Activated T-helper 2 cell treated with anti-CD3 and anti-CD28 coated beads, Interferon-gamma antibody, Interleukin-2, Interleukin-4, amounts not matched to agents 10 μg/mL and 5 μg/mL and 100 μg/mL, durations not matched to agents 14 hours and 24 hours and 36 hours (primary cell): ENCODE measurements at places on chromosomes 4 and X.

DNA sequence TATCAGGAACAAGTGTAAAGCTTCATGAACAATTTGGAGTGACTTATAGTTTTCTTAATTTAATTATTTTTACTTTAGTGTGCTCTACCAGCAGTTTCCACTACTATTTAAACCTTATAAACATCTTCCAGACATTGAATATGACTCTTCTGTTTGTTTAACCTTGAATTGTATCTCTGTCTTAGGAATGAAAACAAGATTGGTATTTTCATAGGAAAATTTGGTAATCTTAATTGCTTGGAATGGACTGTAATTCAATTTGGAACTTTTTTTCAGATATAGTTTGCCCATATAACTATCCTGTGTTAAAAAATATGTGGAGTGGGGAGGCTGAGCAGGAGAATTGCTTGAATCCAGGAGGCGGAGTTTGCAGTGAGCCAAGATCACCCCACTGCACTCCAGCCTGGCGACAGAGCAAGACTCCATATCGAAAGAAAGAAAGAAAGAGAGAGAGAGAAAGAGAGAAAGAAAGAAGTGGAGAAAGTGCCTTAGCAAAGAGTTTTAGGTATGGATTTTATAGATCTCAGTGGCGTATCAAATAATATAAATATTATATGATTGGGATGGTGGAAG lies 242.4 kb downstream of the BMPR1B start:
- no peak for DNase-seq

- no peak for DNase-seq
Observed at GRCh38 chr4:37910091-37910486, 19.2 kb downstream of the TBC1D1 start.

GRCh38 chr4:75107755-75108612 lies 175.1 kb downstream of the PARM1 start:
- no peak for DNase-seq

DNA sequence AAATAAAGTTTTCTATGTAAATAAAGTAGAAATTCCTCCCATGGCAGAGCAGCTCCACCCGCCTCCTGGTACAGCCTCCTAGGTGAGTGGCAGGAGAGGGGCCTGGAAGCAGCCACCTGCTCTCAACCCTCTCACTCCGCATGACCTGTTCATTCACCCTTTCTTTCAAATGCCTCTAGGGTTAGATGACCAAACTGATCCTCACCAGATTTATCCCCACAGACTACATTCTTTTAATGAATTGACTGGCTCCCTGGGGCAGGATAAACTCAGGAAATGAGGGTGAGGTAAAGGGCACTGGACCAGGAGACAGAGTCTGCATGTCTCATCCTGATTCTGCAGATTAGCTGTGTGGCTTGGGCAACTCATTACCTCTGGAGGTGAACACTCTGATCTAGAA lies 32.6 kb upstream of the NKX6-1 start:
- DNase-seq: no peak

DNA sequence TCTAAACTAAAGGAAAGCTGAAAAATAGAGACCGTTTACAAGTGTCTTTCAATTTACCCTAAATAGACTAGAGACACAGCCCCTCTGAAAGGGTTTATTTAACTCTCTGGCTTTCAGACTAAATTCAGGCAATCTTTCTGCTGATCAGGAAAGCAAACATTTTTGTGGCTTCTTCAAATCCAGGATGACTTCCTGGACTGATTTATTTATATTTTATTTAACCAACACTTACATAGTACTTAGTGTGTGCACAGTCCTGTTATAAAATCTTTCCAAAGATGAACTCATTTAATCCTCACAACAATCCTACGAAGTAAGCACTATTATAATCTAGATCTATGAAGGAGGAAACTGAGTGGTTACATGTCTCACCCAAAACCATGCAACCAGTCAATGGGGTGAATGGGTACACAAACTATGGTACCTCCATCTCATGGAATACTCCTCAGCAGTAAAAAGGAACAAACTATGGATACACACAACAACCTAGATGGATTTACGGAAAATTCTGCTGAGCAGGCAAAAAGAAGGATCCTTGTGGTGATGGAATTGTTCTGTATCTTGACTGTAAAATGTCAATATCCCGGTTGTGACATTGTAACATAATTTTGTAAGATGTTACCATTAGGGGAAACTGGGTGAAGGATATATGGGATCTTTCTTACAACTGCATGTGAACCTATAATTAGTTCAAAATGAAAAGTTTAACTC lies 64.1 kb upstream of the MAMLD1 start:
- no peak for DNase-seq

GRCh38 chr4:138507522-138507921 lies 265.4 kb upstream of the SLC7A11 start:
- DNase-seq: no peak

GRCh38 chrX:40153345-40154249 lies 55.8 kb upstream of the BCOR start:
- DNase-seq: no peak

DNA sequence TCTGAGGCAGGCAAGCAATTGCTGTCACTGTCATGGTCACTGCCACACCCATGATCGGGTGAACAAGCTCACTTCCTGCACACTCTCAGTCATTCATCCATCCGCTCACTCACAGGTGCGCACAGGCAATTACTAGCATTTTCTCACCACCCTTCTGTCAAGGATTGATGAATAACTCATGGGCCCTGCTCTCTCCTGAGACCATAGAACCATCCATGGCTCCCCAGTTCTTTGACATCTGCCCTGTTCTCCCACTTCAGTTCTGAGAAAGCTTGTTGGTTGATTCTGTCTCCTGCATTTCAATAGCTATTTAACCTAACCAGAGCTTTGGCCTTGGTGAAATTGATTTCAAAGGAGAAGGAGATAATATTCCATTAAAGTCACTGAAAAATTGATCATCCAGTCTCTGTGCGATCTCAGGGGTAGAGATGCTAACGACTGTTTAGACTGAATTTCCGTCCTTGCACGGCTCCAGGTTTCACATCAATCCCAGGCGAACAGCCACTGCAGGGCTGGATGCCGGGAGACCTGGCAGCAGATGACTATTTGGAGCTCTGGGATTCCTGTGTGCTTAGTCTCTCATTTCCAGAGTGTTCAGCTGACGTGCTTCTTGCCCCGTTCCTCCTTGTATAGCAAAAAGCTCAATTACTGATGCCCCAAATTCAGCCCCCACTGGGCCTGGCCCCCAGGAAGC lies 36.9 kb upstream of the ADRA2C start:
- DNase-seq: no peak

- DNase-seq: no peak
Observed at GRCh38 chrX:53813670-53814440, 127.3 kb upstream of the HUWE1 start.

GRCh38 chr4:143667461-143667860 lies 33.0 kb downstream of the FREM3 start:
- no peak for DNase-seq

GRCh38 chrX:44580466-44580865 lies 37.8 kb upstream of the FUNDC1 start:
- no peak for DNase-seq

GRCh38 chr4:133320576-133321170 lies 171.6 kb downstream of the PCDH10 start:
- DNase-seq: no peak

GRCh38 chr4:6761649-6762615 lies 20.6 kb upstream of the KIAA0232 start:
- no peak for DNase-seq

GRCh38 chr4:125719987-125720386 lies 405.2 kb downstream of the FAT4 start:
- no peak for DNase-seq

GRCh38 chrX:63765712-63766111 lies 19.3 kb downstream of the ARHGEF9 start:
- DNase-seq: no peak

- DNase-seq: no peak
Observed at GRCh38 chrX:11105080-11105479, 6.1 kb upstream of the HCCS start.

DNA sequence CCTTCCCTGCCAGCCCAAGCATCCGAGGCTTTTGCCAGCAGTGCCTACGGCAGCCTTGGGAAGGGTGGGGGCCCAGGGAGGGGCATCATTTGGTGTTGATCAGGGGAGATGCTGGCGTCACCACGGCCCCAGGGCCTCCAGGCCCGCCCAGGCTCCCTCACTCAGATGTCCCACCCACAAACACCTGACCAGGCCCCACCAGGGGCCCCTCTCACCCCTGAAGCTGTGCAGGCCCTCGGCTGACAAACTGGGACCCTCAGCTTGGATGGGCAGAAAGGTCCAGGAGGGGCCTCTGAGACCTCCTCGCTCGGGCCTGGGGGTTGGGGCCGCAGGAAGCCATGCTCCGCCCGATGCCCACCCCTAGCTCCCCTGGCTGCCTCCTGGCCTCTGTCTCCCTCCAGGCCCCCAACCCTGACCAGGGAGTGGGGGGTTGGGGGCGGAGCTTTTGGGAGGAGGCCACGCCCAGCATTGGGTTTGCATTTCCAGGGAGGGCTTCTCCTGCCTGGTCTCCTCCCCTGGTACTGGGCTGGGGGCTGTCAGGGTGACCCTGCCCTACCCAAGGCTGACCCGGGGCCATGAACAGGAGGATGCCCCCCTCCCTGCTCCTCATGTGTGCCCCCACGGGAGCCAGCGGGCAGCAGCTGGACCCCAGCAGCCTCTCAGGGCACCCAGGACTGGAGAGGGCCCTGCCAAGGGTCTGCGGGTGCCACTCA lies 33.4 kb upstream of the SPON2 start:
- no peak for DNase-seq

GRCh38 chr4:166846939-166847338 lies 387.4 kb downstream of the SPOCK3 start:
- DNase-seq: no peak

DNA sequence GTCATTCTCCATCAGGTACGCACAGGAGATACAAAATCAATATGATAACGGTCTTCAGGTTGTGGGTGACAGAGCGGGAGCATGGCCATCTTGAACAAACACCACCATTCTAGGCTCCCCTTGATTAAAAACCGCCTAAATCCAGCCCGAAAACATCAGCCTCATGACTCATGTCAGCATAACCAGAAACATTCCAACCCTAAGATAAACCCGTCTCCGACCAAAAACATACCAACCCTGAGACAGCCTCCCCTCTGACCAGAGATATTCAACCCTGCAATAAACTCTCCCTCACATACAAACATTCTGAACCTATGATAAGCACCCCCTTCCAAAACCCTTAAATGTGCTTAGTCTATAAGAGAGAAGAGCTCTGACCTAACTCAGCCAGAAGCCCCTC lies 157.9 kb downstream of the DHRSX start:
- DNase-seq: no peak

GRCh38 chr4:126268106-126268505 lies 953.4 kb downstream of the FAT4 start:
- DNase-seq: no peak

DNA sequence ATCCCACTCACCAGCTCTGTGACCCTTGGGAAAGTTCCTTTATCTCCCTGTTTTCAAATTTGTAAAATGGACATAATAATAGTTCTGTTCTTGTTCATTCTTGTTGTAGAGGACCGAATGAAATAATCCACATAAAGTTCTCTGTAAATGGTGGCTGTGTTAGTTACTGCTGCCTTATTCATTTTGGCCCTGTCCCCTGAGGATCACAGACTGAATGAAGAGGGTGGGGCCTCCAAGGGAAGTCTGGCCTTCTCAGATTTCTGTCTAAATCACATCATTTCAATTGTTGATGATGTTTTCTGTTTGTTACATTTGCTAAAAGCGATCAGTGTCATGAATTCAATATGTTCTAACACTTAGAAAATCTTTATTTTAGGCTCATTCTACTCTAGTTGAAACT lies 117.9 kb downstream of the PPEF1 start:
- no peak for DNase-seq

- DNase-seq: no peak
Observed at GRCh38 chrX:39665830-39666518, 431.8 kb downstream of the BCOR start.

DNA sequence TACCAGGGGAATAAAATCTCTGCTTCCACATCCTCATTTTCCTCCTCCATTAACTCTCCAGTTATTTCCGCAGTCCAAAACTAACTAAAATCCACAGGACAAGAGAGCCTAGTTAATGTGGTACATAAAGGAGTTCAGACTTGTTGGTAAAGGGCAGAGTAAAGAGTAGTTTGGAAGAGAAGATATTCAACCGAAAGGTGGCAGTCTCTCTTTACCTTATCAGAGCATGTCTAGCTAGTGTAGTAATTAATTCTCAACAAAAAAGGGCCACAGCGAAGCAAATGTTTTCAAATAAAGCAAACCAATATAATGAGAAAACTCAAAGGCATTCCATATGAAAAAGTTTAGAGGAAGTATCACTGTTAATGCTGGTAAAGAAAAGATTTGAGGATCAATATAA lies 286.5 kb downstream of the GLUD2 start:
- DNase-seq: no peak

DNA sequence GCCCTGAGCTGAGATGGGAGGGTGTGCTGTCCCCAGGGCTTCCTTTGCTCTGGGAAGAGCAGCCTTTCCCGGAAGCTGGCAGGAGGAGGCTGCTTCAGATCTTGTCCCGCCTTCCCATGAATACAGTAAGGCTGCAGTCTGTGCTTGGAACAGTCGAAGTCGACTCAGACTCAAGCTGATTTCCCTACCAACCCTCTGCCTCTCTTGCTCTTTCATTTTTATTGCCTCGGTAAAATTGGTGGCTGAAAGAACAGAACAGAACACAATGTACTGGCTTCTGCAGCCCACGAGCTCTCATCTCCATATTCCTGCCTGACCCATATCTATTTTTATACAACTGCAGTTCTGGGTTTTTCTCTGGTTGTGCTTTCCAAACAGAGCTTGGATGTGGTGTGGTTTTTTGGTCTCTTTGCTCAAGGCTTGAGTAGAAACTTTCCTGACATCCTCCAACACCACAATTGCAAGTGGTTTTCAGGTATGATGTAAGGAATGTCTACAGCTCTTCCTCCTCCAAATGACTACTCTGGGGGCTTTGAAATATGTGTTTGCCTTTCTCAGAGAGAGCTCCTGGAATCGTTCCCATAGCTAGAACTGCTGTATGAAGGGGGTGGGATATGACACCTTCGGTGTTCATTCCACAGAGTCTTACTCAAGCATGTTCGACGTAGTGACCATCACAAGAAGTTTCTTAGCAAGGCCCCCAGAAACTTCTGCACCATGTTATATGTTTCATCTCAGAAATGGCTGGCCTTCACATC lies 61.3 kb downstream of the ENPP6 start:
- DNase-seq: no peak

- DNase-seq: no peak
Observed at GRCh38 chrX:69968950-69969349, 80.8 kb downstream of the AWAT2 start.

- no peak for DNase-seq
Observed at GRCh38 chr4:38979081-38979480, 53.1 kb downstream of the TMEM156 start.

- no peak for DNase-seq
Observed at GRCh38 chr4:185128272-185129119, 14.6 kb upstream of the SLC25A4 start.

GRCh38 chrX:118207831-118208453 lies 91.3 kb upstream of the KLHL13 start:
- DNase-seq: no peak

DNA sequence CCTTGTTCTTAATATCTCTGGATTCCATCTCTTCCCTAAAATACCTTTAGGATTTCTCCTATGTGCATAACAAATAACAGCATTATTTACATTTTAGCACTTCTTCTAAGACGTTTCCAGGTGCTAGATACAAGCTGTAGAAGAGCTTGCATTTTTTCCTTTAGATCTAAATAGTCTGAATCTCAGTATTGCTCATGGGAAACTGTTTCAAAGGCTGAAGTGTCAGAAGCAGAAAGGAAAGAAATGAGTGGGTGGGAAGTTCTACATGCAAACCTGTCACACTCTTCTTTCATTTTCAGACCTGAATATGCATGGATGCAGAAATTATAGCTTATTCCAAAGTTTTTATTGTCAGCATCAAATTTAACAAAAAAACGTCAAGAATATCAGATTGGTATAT lies 41.8 kb downstream of the FGF13 start:
- no peak for DNase-seq
